ENCODE measurements at places on chromosomes 11 and 22. TPM values are rescaled to one million over a fixed set of nuclear protein-coding genes. Genes with fewer than 3 reads are reported as not detected.

The MACROD1 gene
- polyA plus RNA-seq: 14.1 TPM

The ADORA2A gene
- 2.5 TPM for polyA plus RNA-seq

The SAAL1 gene
- 29.0 TPM for polyA plus RNA-seq

The SLC5A12 gene
- 0.15 TPM for polyA plus RNA-seq

The SYT8 gene
- polyA plus RNA-seq: 0.98 TPM

The ARL14EP gene
- polyA plus RNA-seq: 33.9 TPM

The EHF gene
- polyA plus RNA-seq: 3.5 TPM

The GPR83 gene
- polyA plus RNA-seq: 0.45 TPM

The SLC22A25 gene
- polyA plus RNA-seq: not detected

The VWCE gene
- polyA plus RNA-seq: 6.6 TPM

The MRPL17 gene
- 49.5 TPM for polyA plus RNA-seq

The FAM111B gene
- polyA plus RNA-seq: not detected

The LRP4 gene
- polyA plus RNA-seq: 7.8 TPM

The MS4A5 gene
- 71.6 TPM for polyA plus RNA-seq

The KDM4D gene
- 96.1 TPM for polyA plus RNA-seq

The PGA5 gene
- 1.5 TPM for polyA plus RNA-seq

The CENPM gene
- 15.7 TPM for polyA plus RNA-seq

The TSG101 gene
- polyA plus RNA-seq: 161 TPM

The SPINDOC gene
- 71.6 TPM for polyA plus RNA-seq

The ARL2 gene
- polyA plus RNA-seq: 235 TPM

The TUBA8 gene
- polyA plus RNA-seq: 66.6 TPM

The ZNF70 gene
- 2.9 TPM for polyA plus RNA-seq
